Activated naive CD8-positive, alpha-beta T cell treated with anti-CD3 and anti-CD28 coated beads, Interleukin-2, amount 10 ng/mL, durations not matched to agents 7 days and 5 days (primary cell): ENCODE measurements at places on chromosomes 1 and 21.

DNA sequence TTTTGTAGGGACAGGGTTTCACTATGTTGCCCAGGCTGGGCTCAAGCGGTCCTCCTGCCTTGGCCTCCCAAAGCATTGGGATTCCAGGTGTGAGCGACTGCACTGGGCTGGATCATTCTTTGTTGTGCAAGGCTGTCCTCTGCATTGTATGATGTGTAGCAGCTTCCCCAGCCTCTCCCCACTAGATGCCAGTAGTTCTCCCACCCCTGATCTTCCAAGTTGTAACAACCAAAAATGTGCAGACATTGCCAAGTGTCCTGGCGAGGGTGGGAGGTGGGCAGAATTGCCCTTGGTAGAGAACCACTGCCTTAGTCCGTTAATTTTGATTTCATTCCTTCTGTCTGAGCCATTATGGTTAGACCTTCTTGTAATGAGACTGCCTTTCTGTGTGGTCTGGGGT, 7.2 kb downstream of the GALNT2 start:
- H3K27me3 ChIP-seq = no peaks in the 10 kb centered on the region
- peaks cover 27% of the 10 kb centered on the region for H3K4me1 ChIP-seq
- H3K27ac ChIP-seq = no peak overlapping the region
- no peak overlapping the region for H3K4me3 ChIP-seq

- H3K4me3 ChIP-seq = no peak overlapping the region
- H3K4me1 ChIP-seq = peaks cover 4% of the 10 kb centered on the region
These were observed 59.9 kb downstream of the DNM3 start for GRCh38 chr1:171901245-171901644.

DNA sequence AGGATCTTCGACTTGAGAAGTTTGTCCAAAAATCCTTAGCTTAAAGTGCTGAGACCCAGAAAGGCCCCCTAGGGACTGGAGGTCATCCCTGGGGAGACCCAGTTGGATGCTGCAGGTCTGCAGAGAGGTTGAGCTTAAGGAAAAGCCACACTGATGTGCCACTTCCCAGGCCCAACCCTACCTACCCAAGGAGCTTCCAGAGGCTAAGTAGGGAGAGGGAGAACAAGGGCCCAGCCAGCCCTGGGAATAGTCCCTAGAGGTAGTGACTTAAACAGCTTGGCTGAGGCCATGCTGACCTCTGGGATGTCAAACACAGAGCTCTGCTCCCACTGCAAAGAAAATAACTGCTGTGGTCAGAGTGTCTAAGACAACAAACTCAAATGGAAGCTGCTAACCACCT, 693.7 kb downstream of the MATN1 start:
- no peaks in the 10 kb centered on the region for H3K36me3 ChIP-seq
- H3K4me1 ChIP-seq = no peaks in the 10 kb centered on the region
- no peak overlapping the region for H3K27ac ChIP-seq
- H3K4me3 ChIP-seq = no peak overlapping the region
- no peak for DNase-seq
- H3K27me3 ChIP-seq = peaks cover 10% of the 10 kb centered on the region

DNA sequence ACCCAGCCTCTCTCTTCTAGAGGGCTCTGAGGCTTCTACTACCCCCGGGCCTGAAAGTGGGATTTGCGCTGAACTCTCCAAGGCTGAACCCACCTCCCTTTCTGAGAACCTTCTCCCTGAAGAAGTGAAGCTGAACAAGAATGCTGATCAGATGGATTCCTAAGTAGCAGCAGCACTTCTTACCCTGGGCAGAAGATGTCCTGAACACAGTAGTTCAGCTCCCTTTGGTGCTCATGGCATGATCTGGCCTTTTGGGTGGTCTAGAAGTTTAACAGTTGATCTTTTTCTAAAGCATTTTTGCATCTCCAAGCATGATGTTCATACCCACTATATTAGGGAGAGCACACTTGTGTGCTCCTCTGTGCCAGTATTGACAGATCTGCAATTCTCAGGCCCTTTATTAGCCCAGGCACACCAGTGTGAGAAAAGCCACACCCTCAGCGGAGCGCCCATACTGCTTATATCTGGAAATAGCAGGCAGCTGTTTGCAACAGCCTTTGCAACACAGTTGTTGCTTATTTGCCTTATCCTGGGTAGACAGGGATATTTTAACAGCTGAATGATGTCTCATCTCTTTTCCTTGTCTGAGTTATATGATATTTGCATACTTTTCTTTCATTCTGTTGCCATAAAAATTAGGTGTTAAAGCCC, 34.2 kb downstream of the CNN3 start:
- DNase-seq = no peak
- H3K27ac ChIP-seq = no peak overlapping the region
- H3K27me3 ChIP-seq = no peaks in the 10 kb centered on the region

GRCh38 chr1:89652373-89652772, 19.5 kb downstream of the LRRC8C start:
- peak overlapping the region; percentile 62 for H3K27ac ChIP-seq
- H3K4me3 ChIP-seq = no peak overlapping the region
- DNase-seq = no peak
- H3K4me1 ChIP-seq = peaks cover 62% of the 10 kb centered on the region
- H3K27me3 ChIP-seq = no peaks in the 10 kb centered on the region
